ENCODE measurements at places on chromosomes 7 and 10.

- DNase-seq: no peak
These were observed 173.6 kb downstream of the SH3PXD2A start for GRCh38 chr10:103681617-103682399.

- no peak for DNase-seq
These were observed 49.0 kb downstream of the ADD3 start for GRCh38 chr10:110056822-110057221.

DNA sequence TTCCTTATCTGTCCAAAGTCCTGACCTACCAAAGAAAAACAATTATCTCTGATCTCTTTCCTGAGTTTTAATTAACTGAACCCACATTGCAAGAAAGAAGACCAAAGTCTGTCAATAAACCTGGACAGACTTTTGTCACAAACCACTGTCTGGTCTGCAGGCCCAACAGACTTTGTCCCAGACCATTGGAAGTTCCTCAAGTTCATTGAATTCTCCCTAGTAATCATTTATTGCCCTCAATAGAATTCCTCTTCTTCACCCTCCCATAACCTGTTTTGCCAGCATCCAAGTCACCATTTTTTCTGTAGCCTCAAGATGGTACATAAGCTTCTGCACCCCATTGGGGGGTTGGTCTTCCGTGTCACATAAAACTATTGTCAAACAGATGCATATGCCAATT, 3.9 kb upstream of the DNMBP start:
- no peak for DNase-seq

DNA sequence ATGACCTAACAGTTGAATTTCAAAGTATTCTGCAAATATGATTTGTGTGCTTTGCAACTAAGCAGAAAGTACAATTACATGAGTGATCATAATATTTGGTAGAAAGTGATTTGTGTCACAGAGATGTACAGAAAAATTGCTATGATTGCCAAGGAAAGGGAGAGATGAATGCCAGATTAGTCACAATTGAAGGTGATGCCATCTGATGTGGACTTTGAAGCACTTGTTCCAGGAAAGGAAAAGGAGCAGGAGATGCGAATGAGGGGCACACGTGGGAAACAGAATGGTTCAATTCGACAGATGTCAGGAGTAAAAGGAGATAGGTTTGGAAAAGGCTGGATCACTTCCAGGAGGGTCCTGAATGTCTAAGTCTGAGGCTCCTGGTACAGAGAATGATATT, 153.1 kb upstream of the LAMB4 start:
- DNase-seq: no peak

GRCh38 chr10:15363031-15363430, 8.1 kb downstream of the FAM171A1 start:
- DNase-seq: no peak

DNA sequence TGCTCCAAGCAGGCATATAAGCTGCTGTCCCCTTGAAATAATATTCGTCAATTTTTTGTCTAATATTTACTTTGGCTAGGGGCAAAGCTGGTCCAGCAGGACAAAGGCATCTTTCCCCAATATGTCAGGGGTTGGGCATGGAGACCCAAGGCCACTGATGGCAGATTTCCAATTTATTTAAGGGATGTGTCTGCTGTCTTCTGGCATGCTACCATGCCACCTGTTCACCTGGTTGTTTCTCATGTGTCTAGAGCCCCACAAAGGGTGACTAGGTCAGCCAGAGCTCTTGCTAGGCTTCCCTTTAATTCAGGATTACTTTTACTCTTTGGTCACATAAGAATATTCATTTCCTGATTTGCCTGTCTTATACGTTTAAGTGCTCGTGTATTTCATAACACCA, 22.1 kb upstream of the SYPL1 start:
- no peak for DNase-seq

- DNase-seq: no peak
These were observed 70.0 kb downstream of the MINDY4 start for GRCh38 chr7:30841025-30841735.
